ENCODE measurements at places on chromosomes 5 and 9. TPM values are rescaled to one million over a fixed set of nuclear protein-coding genes. Genes with fewer than 3 reads are reported as not detected.

- no peak for DNase-seq
- H3K4me1 ChIP-seq = peaks cover 5% of the 10 kb centered on the region
- no peaks in the 10 kb centered on the region for H3K27me3 ChIP-seq
- H3K27ac ChIP-seq = no peak overlapping the region
Measured at GRCh38 chr9:27118916-27119315, 9.9 kb downstream of the TEK start.

- H3K36me3 ChIP-seq = no peaks in the 10 kb centered on the region
- no peaks in the 10 kb centered on the region for H3K27me3 ChIP-seq
- H3K4me3 ChIP-seq = no peak overlapping the region
- no peaks in the 10 kb centered on the region for H3K4me1 ChIP-seq
- DNase-seq = no peak
- no peak overlapping the region for H3K27ac ChIP-seq
Measured at GRCh38 chr5:143261748-143262392, 141.6 kb downstream of the NR3C1 start.

DNA sequence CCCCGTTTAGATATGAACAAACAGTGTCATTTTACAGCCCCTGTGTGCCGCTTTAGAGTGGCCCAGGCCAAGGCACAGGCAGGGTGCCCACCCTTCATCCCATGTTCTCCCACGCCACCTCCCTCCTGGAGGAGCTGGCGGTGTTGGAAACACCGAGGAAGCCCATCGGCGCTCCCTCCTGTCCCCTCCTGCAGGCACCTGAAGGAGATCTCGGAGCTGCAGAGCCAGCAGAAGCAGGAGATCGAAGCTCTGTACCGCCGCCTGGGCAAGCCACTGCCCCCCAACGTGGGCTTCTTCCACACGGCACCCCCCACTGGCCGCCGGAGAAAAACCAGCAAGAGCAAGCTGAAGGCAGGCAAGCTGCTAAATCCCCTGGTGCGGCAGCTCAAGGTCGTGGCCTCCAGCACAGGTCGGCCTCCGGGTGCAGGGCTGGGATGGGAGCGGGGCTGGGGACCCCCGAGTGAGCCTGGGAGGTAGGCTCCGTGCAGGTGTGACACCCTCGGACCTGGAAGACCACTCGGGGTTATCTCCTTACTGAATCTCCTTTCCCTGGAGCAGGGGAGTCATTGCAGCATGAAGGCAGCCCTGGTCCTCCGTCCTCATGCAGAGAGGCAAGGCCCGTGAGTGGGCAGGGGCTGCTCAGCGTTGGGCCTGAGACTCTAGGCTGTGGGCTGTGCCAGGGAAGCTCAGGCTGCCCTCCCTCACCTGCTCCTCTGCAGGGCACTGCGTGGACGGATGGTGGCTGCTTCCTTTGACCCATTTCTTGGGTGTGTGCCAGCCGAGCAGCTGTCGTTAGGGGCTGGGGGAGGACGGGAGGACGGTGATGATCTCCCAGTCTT lies 113.9 kb downstream of the WNK2 start:
- H3K4me1 ChIP-seq = no peaks in the 10 kb centered on the region
- H3K27me3 ChIP-seq = no peaks in the 10 kb centered on the region
- H3K4me3 ChIP-seq = no peak overlapping the region
- H3K36me3 ChIP-seq = no peaks in the 10 kb centered on the region

Gene BAAT
- 0.09 TPM for total RNA-seq

Gene DIRAS2
- total RNA-seq = not detected

DNA sequence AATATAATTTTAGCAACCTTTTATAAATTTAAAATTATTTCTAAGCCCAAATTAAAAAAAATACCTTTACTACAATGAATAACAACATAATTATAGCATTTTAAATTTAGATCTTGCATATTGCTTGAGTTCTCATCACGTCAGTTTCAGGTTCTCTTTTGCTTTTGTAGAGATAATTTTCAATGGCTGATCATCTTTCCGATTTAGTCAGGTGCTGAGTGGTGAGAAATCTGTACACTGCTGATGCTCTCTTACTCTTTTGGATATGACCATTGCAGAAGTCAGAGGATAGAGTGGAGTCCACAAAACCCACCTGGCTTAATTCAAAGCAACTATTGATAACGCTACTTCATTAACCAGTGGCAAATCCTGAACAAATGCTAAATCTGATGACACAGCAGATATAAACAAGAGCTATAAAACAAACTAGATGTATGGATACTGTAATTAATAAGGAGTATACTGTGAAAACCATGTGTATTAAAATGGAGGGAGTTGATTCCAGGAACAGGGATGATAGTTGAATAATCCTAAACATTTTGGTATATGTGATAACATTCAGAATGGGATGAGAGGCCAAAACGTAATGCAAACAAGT lies 394.8 kb downstream of the CSNK1G3 start:
- no peaks in the 10 kb centered on the region for H3K36me3 ChIP-seq
- no peak for DNase-seq
- H3K27ac ChIP-seq = no peak overlapping the region

DNA sequence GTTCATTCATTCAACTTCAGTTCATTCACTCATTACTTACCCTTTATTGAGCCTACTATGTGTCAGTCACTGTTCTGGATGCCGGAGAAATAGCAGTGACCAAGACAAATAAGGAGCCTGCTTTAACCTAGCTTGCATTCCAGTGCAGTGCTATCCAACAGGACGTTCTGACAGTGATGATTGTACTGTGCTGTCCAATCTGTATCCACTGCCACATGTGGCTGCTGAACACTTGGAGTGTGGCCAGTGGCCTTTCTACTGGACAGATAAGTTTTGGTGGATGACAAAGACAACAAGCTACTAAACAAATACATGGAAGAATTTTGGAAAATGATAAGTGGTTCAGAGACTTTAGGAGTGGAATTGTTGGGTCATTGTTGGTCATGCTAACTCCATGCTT lies 33.6 kb downstream of the SUB1 start:
- no peak for DNase-seq
- H3K4me1 ChIP-seq = no peaks in the 10 kb centered on the region
- H3K36me3 ChIP-seq = no peaks in the 10 kb centered on the region
- no peak overlapping the region for H3K4me3 ChIP-seq

DNA sequence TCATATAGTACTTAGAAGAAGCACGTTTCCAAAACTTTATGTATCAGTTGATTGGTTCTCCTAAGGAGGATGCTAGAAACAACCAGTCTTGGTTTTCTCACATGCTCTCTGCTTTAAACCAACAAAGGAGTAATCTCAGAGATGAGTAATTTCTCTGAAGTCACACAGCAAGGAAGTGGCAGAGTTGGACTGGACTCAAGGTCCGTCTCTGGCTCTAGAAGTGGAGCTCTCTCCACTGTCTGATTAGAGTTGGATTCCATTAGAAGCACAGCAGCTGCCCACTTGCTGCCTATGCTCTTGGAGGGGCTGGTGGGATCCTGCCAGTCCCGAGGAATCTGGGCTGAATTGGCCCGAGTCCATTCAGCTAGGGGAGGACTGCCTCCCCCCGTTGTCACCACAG lies 21.0 kb downstream of the RALGPS1 start:
- no peaks in the 10 kb centered on the region for H3K36me3 ChIP-seq
- no peak for DNase-seq
- no peak overlapping the region for H3K4me3 ChIP-seq
- H3K4me1 ChIP-seq = peaks cover 13% of the 10 kb centered on the region

DNA sequence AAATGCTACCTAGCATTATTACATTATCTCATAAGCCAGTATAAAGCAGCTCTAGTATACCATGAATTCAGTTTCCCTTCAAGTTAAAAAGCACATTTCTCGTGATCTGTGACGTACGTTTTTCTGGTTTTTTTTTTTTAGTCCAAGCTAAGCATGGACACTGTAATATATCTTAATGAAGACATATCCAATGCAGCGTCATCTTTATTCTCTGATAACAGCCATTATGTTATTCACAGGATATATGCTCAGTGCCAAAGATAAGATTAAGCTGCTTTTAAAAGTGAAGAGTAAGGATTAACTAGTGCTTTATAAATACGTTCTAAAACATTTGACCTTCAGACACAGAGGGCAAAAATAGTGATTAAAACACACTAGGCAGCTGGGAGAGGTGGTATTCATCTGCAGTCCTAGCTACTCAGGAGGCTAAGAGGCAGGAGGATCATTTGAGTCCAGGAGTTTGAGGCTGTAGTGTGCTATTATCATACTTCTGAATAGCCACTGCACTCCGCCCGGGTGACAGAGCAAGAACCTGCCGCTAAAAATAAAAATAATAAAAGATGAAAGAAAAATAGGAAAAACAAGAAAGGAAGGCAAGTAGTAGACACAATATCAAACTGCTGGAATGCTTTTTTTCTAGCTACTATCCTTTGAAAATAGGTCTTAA lies 7.7 kb downstream of the CSNK1A1 start:
- peaks cover 34% of the 10 kb centered on the region for H3K4me1 ChIP-seq
- H3K36me3 ChIP-seq = peaks cover 5% of the 10 kb centered on the region
- no peak overlapping the region for H3K4me3 ChIP-seq
- no peaks in the 10 kb centered on the region for H3K27me3 ChIP-seq
- peak overlapping the region; percentile 78 for H3K27ac ChIP-seq

Gene FOXD4L4
- 0.15 TPM for total RNA-seq

DNA sequence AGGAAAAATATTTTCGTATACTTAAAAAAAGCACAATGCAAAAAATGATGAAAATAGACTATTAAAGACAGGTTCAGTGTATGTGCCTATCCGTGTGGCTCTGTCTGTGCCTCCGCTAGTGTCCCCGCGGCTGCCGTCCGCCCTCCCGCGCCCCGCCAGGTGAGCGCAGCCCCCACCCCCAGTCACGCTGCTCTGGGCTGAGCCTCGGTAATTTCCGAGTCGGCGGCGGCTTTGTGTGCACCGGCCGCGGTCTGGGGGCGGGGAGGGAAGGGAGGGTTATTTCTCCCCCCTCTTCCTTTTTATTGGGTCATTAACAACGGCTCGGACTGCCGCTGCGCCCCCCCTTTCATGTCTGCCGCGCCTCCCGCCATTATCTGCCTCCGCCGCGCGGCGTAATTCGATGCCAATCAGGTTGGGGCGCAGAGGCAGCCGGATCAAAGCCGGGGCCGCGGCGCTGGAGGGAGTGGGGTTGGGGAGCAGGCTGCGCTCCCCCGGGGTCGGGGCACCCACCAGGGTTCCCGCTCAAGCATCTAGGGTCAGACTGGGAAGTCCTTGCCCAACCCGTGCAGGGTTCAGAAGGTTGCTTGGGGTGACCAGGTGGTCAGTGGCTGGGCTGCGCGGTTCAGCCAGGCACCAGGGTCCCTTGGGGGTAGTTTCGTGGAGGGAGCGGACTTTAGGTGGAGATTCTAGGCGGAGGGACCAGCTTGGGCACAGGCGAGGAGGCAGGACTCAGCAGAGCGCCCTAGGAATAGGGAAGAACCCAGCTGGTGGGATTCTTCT lies 39.5 kb upstream of the PSD2 start:
- DNase-seq = peak; percentile 88
- H3K36me3 ChIP-seq = no peaks in the 10 kb centered on the region
- peak overlapping the region; percentile 42 for H3K4me3 ChIP-seq
- H3K27ac ChIP-seq = no peak overlapping the region
- peaks cover 22% of the 10 kb centered on the region for H3K4me1 ChIP-seq

Gene PCDHA4
- total RNA-seq = 9.7 TPM

DNA sequence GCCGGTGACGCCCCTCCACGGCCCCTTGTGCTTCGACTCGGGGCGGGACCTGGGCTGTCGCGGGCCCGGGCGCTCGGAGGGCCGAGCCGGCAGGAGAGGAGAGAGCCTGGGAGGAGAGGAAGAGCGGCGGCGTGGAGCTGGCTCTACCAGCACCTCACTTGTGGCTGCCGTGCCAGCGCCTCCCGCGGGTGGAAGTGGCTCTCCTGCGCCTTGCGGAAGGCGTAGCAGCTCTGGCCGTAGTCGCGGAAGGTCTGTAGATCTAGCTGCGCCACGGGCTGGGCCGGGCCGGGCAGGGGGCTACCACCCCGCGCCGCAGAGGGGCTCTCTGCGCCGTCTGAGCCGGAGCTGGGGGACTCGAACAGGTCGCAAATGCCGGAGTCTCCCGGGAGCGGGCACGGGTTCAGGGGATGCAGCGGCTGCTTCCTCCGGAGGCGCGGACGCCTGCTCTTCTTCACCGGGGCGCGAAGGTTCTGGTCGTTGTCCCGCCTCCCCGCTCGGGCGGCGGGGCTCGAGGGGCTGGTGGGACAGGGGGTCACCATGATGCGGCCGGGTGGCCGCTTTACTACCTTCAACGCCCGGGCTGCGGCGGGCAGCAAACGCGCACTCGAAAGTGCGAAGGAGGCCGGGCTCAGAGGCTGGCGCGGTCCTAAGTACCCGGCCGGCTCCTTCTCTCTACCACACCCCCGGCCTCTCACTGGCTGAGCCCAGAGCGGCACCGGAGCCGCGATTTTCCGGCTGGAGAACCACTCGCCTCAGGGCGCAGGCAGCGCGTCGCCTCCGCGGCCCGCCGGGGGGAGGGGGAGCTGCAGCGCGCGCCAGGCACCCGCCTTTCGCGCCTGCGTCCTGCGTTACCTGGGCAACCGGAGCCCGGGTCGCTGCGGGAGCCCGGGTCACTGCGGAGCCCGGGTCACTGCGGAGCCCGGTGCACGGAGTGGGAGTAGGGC lies at the start of gene CCNO:
CCNO (minus strand) TSS at position 624 of the 944 bp plus-strand sequence; CDS start at position 539, 85 bp downstream.
- H3K36me3 ChIP-seq = no peaks in the 10 kb centered on the region
- DNase-seq = peak; percentile 96
- no peak within 1 kb of the TSS for H3K27ac ChIP-seq
- peaks cover 18% of the 10 kb centered on the region for H3K4me1 ChIP-seq
- peaks cover 100% of the 10 kb centered on the region for H3K27me3 ChIP-seq

DNA sequence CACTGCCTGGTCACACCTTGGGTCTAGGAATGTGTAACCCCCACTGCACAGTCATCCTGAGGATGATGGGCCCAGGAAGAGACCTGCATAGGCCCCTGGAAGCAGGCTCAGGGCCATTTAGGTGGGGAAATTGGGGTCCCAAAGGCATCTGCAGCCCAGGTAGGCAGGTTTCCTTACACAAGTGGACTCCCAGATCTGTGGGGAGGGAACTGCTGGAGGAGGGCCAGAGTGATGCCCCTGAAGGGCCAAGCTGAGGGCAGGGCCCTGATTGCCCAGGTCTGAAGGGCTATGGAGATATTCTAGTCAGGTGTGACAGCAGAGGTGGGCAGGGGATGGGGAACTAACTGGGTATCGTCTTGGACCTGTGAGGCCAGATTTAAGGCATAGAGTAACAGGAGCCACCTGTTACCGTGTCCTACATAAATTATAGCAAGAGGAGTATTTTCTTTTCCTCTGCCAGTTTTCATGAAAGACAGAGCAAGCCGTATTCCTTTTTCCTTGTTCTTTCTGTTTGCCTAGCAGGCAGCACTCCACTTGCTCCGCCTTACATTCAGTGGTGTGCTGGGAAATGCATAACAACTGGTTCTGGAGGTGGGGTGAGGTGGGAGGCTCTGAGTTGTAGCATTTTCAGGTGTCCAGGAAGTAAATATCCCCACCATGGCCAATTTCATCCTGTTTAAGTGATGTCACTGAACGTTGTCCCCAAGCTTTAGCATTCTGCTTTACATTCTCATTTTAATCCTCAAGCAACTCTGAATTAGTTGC lies 41.3 kb downstream of the PPARGC1B start:
- no peak for DNase-seq
- no peaks in the 10 kb centered on the region for H3K27me3 ChIP-seq
- H3K4me3 ChIP-seq = no peak overlapping the region
- H3K36me3 ChIP-seq = no peaks in the 10 kb centered on the region

GRCh38 chr9:135077497-135078200 lies 9.8 kb upstream of the OLFM1 start:
- H3K4me3 ChIP-seq = no peak overlapping the region
- H3K36me3 ChIP-seq = no peaks in the 10 kb centered on the region
- peak; percentile 84 for DNase-seq
- H3K4me1 ChIP-seq = peaks cover 8% of the 10 kb centered on the region
- peaks cover 38% of the 10 kb centered on the region for H3K27me3 ChIP-seq

Data from neural progenitor cell (in vitro differentiated cells).